ENCODE measurements at places on chromosomes 2 and 18.

- DNase-seq: no peak
These were observed 11.2 kb downstream of the ITSN2 start for GRCh38 chr2:24349097-24349496.

GRCh38 chr2:176175709-176176607 lies 12.5 kb upstream of the HOXD1 start:
- DNase-seq: peak; percentile 43

DNA sequence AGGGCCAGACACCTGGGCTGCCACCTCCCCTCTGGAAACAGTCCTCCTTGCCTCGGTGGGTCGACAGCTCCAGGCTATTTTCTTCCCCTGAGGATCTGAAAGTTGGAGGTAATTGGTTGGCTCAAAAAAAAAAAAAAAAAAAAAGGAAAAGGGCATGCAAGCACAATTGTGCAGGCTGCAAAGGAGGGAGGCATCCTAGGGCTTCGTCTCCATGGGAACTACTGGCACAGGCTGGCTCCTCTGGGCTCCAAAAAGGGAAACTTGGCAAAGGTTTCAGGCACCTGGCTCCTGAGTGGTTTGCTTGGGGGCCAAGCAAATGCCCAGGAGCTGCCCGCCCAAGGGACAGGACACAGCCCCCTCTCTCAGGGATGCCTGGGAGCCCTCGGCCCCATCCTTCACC lies 1.1 kb upstream of the KCNIP3 start:
- peak; percentile 43 for DNase-seq

GRCh38 chr2:163266772-163267171 lies 428.2 kb upstream of the KCNH7 start:
- no peak for DNase-seq

DNA sequence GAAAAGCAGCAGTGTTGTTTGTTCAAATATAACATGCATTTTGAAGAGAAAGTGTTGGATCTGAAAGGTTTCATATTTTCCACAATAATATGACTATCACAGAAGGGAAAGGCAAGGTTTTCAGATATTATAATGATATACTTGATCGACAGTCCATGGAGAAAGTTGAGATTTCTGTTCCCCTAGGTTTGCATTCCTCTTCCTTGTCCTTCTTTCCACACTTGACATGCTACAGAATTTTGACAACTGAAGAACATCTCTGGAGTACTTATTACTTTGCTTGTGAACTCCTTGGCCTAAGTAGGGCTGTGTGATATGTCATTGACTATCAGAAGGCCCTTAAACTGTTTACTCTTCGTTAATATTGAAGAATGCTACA lies 46.5 kb downstream of the TMEFF2 start:
- DNase-seq: no peak

- DNase-seq: no peak
These were observed 215.3 kb downstream of the SEPTIN10 start for GRCh38 chr2:109398366-109399015.

- DNase-seq: no peak
These were observed 295.0 kb downstream of the SMAD2 start for GRCh38 chr18:47635416-47635815.

DNA sequence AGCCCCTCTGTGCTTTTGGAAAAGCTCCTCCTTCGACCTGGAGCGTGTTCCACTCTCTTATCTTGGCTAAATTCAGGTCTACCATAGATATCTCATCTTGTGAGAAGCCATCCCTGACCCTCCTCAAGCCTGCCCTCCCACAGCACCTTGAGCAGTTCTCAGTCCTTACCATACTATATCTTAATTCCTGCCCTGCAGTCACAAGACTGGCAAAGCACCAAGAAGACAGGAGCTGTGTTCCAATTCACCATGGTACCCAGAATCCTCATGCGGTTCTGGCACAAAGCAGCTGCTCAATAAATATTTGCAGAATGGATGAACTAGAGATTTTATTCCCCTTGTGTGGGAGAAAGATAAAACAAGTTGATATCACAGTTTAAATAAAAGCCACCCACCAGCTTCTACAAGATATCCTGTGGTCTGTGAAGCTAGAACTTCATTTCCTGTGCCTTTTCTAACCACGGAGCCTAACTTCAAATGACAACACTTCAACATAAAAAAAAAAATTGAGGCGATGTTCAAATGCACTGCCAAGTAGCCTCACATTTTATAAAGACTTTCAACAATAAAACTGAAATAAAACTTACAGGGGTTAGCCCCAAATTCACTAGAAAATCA lies 19.5 kb downstream of the MARCHF4 start:
- DNase-seq: no peak

DNA sequence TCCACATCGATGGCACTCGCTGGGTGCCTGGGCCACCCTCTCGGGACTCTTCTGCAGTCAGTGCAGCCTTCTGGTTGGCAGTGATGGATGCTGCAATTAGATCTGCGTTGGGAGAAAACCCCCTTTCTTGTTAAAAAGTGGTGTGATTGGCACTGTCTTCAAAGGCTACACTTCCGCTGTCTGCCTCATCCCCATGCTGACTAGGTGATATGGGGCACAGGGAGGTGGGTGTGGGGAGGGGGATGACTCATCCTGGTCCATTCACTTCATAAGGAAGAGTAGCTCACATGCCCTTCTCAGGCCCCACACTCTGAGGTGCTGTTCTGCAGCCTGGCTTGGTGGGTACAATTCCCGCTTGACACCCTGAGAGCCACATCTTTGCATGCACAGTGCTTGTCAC lies 77.4 kb downstream of the THNSL2 start:
- DNase-seq: no peak

DNA sequence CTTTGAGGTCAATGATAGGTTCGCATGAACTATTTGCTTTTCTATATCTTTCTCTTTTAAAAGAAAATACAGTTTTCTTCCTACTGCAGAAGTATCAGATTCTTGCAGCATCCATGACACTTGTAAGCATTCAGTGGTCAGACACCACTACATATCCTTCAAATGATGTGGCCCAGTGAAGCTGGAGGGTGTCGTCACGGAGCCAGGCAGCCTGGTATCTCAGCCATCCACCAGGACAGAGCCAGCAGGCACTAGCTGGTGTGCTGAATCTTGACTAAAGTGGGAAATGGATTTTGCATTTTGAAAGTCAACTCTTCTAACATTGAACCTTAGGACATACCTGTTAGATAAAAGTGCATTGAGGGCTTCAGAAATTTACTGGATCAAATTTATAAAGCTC lies 5.4 kb downstream of the KLHL14 start:
- no peak for DNase-seq

GRCh38 chr18:74219056-74219455 lies 70.7 kb downstream of the TIMM21 start:
- no peak for DNase-seq

DNA sequence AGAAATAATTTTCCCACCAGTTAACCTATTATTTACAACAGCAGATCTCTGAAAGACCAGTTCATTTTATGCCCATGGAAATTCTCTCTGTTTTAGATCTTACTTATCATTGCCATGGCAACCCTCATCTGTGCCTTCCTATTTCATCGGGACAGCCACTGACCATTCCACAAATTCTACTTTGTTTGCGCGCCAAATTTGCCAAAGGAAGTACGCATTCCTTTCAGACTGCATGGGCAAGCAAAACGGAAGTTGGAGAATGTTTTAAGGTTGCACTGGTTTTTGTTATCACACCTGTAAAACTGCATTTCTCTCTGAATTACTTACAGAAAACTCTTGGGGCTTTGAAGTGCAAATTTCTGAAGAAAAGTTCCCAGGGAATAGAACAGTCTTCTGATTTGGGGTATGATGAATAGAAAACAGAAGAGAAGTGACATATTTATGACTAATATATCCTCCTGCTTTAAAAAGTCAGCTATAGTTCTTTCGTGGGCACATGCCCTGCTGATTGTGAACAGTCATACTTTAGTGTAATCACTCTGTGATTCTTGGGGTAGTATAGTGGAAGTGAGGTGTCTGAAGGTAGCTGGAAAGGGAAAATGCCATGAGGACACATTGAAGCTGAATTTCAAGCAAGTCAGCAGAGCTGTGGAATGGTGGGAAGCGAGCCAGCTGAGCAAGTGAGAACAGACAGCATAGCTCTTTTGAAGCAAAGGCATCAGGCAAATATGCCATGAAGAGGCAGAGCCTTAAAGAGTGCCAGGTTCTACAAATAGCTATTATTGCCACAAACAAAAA lies 20.9 kb downstream of the NETO1 start:
- DNase-seq: no peak

DNA sequence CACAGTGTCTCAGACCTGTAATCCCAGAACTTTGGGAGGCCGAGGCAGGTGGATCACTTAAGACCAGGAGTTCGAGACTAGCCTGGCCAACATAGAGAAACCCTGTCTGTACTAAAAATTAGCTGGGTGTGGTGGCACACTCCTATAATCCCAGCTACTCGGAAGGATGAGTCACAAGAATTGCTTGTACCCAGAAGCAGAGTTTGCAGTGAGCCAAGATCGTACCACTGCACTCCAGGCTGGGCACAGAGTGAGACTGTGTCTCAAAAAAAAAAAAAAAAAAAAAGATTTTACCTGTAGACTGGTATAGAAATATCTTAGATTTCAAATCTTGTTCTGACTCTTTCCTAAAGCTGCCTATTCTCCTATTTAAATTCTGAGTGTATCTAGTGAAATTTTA lies 7.2 kb upstream of the KLHL29 start:
- no peak for DNase-seq

GRCh38 chr2:212540341-212540740 lies 1.7 kb upstream of the ERBB4 start:
- no peak for DNase-seq

DNA sequence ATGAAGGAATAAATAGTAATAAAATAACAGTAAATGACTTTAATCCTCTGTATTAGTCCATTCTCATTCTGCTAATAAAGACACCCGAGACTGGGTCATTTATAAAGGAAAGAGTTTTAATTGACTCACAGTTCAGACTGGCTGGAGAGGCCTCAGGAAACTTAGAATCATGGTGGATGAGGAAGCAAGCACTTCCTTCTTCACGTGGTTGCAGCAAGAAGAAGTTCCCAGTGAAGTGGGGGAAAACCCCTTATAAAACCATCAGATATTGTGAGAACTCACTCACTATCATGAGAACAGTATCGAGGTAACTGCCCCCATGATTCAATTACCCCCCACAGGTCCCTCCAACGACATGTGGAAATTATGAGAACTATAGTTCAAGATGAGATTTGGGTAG lies 727.9 kb upstream of the LINC00305 start:
- no peak for DNase-seq

- DNase-seq: no peak
These were observed 17.9 kb downstream of the PPP3R1 start for GRCh38 chr2:68234405-68234804.

DNA sequence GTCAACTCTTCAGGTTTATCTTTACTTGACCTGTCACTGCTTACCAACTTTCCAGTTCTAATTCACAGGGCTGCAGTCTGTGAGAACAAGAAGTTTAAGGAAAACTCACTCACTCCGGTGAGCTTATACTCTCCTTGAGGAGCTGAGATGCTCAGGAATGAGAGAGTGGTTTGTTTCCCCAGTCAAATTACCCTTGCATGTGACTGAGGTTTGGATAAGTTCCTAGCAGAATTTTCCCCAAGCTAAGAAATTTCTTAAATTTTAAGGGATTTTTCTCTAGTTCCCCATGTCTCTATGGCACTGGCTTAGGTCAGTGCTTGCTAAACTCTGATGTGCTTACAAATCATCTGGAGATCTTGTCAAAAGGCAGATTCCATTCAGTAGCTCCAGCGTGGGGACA lies 12.8 kb upstream of the CCDC85A start:
- no peak for DNase-seq

- DNase-seq: no peak
These were observed 115.1 kb downstream of the NFATC1 start for GRCh38 chr18:79510731-79511241.

- DNase-seq: peak; percentile 10
These were observed 34.0 kb downstream of the LOXHD1 start for GRCh38 chr18:46622999-46623398.
